ENCODE measurements at places on chromosomes 4 and X.

GRCh38 chr4:89307446-89308160 lies at the start of gene GPRIN3:
GPRIN3 (minus strand) TSS chr4:89307800; CDS start chr4:89250110, 57,690 bp downstream.
- DNase-seq = peak; percentile 48

DNA sequence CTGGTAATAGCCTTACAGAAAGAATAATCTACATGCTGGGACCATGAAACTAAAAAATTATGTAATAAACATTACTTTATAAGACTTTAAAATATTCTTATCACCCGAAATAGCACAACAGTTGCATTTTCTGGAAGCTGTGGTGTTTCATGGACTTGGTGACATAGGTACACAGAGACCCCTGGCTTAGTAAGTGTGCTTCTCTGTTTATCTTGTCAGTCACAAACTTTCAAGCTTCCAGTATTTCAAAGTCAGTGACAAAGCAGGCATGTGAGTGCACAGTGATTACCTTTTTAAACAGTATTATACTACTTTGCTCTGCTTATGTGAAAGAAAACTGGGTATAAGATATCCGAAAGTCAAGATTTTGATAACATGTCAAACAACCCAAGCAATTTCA lies 84.3 kb downstream of the PAPSS1 start:
- DNase-seq = no peak

- no peak for DNase-seq
These were observed 49.8 kb upstream of the HMX1 start for GRCh38 chr4:8921465-8921864.

- DNase-seq = no peak
These were observed 237.5 kb upstream of the CTSO start for GRCh38 chr4:156191044-156191781.

- DNase-seq = no peak
These were observed 168.6 kb downstream of the MAML3 start for GRCh38 chr4:139985401-139985800.

DNA sequence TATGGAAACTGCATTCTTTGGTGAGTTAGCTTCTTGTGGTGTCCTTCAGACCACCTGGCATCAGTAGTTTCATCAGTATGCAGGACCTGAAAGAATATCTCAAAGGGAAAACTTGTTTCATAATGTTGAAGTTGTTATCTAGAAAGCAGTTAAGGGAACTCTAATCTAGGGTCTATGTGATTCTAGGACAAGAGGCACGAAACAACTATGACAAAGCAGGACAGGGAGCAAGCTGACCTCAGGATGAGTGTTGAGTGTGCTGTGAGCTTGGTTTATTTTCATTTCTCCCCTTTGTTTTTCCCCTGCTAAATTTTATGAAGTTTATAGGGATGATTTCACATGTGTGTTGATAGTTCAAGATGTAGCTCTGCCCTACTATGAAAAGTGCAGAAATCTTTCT lies 65.7 kb downstream of the MXRA5 start:
- no peak for DNase-seq

DNA sequence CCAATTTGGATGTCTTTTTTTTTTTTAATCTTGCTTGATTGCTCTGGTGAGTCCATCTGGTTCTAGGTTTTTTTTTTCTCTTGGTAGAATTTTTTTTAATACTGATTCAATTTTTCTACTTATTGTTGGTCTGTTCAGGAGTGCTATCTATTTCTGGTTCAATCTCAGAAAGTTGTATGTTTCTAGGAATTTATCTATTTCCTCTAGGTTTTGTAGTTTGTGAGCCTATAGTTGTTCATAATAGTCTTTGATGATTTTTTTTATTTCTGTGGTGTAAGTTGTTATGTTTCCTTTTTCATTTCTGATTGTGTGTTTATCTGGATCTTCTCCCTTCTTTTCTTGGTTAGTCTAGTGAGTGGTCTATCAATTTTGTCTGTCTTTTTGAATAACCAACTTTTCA lies 129.6 kb downstream of the FAM13A start:
- no peak for DNase-seq

GRCh38 chr4:170420255-170420693 lies 330.5 kb upstream of the AADAT start:
- DNase-seq = no peak

DNA sequence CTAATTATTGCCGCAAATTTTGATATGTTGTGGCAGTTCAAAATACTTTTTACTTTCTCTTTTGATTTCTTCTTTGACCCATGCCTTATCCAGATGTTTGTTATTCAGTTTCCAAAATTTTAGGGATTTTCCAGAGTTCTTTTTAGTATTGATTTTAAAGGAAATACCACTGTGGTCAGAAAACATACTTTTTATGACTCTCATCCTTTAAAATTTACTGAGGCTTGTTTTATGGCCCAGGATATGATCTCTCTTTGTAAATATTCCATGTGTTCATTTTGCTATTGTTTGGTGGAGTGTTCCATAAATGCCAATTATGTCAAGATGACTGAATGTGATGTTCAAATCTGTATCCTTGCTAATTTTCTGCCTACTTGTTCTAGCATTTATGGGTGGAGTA lies 272.3 kb upstream of the DIPK2B start:
- no peak for DNase-seq

- no peak for DNase-seq
These were observed 35.6 kb downstream of the PKD2 start for GRCh38 chr4:88043001-88043400.

DNA sequence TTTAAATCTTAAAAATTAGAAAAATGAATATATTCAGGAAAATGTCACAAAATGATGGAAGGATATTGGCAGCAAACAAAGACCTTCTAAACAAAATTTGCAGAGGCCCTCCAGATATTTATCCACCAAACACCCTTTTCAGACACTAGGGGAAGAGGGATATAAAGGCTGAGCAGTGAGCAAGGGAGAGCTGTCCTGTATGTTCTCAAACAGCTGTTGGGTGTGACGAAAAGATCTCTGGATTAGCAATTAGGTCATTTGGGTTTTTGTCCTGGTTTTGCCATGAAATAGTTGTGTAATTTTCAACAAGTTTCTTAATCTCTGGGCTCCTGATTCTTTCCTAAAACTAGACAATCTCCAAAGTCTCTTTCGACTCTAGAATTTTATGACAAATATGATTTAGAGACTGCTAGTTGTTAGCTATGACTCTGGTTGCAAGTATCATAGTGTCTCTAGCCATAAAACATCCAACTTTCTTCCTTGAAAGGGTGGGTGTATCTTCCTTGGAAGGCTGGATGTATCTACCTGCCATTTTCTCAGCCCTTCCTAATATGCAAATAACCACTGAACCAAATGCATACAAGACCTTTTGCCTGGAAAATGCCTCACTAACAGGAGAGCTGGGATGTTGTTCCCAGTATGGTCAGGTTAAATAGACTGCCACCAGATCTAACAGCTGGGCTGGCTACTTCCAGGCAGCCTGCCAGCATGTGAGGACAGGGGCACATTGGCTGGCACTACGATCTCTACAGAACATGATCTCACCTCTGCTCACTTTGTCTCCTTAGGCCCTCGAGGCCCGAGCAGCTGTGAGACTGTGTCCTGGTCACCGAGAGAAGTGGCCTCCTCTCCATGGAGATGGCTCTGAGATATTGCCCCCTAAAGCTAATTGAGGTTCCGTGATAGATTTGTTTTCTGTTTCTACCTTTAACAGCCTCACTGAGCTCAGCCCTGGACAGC lies 225.5 kb upstream of the JADE1 start:
- no peak for DNase-seq

- DNase-seq = no peak
These were observed 101.9 kb downstream of the PCDH7 start for GRCh38 chr4:30821859-30822612.

DNA sequence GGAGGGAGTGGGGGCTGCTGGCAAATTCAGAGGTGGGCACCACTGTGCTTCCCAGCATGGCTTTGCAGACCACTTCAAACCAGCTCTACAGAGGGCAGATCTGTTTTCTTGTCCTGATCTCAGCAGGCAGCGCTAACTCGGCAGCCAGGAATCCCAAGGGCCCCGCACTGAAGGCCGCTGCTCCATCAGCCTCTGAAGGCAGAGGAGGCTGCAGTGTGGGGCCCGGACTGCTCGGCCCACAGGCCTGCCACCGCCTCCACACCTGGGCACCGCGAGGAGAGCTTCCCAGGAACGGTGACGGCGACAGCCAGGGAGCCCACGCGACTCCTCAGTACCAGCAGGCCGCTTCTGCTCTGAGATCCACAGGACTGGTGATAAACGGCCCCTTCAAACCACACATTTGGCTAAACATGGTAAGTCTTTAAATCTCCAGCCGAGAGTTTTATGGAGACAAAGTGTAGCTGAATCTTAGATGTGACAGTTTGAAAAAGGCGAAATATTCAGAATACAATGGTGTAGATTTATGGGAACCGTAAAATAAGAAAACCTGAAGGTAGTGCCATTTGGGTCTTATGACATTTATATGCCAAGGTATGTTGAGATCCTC lies 23.6 kb downstream of the DCTD start:
- no peak for DNase-seq

DNA sequence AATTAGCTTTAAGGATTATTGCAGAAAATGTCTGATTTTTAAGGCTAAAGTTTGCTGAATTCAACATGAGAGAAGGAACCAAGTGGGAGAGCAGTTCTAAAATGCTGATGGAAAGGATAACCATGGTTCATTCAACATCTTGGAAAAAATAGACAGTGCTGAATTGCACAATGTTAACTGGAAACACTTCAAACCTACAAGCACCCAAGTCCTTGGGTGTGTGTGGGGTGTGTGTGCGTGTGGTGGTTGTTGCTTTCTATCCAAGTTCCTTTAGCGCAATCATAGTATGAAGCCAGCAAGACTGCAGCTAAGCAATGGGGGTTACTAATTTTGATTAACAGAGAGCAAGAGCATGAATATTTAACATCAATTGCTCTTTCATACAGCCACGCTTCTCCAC lies 29.3 kb upstream of the SCOC start:
- DNase-seq = no peak

DNA sequence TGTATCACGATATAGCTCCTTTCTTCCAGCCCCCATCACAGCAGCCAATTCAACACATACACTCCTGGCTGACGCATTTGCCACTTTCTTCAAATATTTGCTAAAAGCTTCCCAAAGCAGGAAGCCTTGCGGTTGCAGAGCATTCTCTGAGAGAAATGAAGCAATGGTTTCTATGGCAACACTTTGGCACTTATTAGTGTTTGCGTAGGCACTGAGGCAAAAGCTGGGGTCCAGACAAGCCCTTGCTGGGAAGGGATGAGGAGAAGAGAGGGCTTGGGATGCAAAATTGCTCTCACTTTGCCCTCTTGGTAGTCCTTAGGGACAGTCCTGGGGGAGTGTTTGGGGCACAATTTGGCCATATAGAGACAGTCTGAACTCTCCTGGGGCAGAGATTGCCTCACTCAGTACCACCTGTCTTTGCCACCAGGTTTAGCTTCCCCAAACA lies 55.0 kb upstream of the PAK3 start:
- DNase-seq = no peak

DNA sequence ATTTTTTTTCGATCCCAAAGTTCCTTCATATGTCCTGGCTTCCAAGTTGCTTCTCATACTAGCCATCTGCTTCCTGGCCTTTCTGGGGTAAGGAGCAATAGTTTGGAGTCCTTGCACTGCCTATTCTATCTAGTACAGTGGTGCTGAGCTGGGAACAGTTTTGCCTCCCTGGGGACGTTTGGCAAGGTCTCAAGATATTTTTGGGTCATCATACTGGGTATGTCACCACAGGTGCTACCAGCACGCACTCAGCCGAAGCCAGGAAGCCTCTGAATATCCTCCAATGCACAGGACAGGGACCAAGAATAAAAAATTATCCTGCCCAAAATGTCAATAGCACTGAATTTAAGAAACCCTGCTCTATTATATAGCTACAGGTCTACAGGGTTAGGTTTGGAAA lies 35.4 kb upstream of the TMSB15B start:
- DNase-seq = no peak

DNA sequence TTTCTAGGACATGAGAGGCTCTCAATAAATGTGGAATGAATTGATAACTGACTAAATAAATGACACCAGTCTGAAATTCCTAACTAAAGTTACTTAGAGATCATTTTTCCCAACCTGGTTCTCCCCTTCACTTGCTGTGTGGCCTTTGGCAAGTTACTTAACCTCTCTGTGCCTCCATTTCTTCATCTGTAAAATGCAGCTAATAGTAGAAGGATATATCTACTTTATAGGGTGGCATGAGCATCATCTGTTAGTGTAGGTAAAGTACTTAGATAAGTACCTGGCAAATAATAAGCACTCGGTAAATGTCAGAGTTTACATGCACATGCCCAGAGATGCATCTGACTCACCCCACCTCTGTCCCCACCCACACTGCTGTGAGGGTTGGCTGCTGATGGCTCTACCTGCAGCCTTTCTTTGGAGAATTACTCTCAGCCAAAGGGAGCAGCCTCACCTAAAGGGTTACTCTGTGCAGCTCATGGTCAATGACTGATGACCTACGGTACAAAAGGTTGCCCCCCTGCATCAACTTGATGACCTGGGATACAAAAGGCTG lies 139.3 kb downstream of the CHIC2 start:
- DNase-seq = no peak

DNA sequence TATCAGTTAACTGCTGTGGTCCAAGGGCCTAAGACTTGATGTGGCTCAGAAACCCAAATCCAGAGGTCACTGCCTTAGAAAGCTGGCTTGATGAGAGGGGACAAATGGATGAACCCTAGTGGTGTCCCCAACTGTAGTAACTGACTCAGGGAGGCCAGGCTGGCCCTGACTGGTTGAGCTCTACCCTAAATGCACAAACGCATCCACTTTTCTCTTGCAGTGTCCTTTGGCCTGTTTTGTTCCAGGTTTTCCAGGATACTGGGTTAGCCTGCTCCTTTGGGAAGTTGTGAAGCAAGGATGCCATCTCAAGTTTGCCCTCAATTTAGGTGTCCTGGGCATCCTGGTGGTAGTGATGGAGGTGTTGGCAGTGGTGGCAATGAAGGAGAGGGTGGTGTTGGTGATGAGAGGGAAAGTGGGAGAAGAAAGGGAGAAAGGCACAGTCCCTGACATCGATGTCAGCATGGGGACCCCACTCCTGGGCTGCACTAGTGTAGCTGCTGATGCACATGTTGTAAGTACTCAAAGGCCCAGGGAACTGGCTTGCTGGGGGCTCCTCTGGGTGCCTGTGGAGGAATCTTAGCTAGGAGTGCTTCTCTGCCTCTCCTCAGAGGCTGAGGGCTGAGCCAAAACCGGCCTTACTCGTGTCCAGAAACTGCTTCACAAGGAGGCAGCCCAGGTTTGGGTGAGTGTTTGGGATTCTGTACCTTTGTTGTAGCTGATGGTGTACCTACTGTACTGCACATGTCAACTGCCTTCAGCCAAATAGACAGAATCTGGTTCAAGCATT lies 2.9 kb upstream of the HAND2 start:
- no peak for DNase-seq

DNA sequence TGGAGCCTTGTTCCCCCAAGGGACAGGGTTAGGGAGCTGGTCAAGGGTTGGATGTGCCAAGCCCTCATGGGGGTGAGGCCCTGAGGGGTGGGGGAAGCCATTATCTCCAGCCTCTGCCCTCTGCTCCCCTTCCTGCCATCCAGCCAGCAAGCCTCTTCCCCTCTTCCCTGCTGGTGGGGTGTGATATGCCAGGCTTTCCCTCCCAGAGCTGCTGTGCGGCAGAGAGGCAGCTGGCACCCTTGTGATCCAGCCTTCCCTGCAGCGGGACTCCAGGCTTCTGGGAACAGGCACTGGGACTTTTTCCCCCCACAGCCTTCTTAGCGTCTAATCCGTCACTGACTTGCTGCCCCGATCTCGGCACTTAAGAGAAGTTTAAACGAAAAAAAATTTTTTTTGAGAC lies 6.3 kb downstream of the SSR4 start:
- no peak for DNase-seq

- DNase-seq = no peak
These were observed 25.1 kb upstream of the HS6ST2 start for GRCh38 chrX:132983496-132983895.

- DNase-seq = no peak
These were observed 53.0 kb downstream of the CHST7 start for GRCh38 chrX:46626566-46626965.

- DNase-seq = no peak
These were observed 25.4 kb upstream of the IL2 start for GRCh38 chr4:122481766-122482405.
